ENCODE measurements at places on chromosomes 6 and 20.

DNA sequence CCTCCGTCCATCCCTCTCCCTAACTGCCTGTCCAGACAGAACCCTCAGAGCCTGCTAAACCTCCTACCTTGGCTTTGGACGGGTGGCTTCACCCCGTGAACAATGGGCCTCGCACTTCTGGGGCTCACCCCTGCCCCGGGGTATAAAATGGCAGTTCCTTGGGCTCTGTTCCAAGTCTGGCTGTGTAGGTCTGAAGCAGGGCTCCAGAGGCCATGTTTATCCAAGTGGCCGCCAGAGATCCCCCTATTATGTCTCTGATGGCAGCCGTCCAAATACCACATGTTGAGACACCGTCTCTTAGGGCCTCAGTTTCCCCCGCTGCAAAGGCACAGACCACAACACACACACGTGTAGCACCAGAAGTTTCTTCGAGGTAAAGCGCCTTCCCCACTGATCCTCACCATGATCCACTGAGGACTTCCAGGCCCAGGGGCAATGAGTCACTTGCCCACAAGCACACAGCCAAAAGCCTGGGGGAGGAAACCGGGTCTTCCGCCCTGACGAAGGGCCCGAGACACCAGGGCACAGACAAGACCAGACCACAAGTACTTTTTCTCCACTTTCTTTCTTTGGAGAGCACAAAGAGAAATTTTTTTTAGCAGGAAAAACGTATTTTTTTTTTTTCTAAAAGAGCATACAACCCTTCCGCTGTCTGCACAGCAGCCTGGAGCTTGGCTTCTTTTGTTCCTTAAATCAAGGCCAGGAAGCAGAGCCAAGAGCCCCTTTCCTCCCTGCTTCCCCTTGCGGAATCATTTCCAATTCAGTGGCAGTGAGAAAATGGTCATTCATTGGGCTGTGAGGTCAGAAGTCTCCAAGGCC is 11.8 kb downstream of the CPNE5 start:
- peak; percentile 41 for DNase-seq

- DNase-seq = no peak
Observed at GRCh38 chr6:131492932-131493573, 80.0 kb upstream of the ARG1 start.

DNA sequence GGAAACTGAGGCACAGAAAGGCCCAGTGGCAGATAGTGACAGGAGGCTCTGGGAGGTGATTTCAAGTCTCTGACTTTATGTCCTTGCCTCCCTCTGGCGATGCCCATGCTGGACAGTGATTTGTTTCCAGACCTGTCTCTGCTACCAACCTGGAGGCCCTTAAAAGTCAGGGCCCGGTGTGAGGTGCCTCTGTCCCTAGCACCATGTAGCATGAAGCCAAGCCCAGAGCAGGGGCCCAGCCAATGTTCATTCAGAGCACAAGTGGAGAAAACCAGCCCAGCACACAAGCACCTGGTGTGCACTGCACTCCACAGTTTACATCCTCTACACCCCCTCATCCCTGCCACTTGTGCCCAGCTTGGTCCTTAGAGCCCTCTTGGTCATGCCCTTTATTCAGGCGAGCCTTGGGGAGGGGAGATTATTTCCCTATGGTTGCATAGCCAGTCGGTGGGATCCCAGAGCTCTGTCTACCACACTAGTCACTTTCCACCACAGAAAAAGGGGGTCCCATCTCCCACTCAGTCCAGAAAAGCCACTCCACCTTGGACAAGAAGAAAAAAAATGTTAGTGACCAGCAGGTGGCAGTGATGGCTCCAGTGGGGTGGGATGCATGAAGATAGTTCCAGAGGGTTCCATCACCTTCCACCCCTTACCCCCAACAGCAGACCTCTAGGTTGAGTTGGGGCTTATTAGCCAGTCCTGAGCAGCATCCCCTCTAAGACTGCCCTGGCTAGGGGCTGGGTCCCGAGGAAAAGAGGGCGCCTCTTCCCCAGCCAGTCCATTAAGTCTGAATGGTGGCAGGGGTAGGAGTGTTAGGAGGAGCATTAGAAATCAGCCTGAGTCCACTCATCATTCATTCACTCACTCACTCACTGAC is 30.9 kb downstream of the KIAA1755 start:
- DNase-seq = peak; percentile 28

DNA sequence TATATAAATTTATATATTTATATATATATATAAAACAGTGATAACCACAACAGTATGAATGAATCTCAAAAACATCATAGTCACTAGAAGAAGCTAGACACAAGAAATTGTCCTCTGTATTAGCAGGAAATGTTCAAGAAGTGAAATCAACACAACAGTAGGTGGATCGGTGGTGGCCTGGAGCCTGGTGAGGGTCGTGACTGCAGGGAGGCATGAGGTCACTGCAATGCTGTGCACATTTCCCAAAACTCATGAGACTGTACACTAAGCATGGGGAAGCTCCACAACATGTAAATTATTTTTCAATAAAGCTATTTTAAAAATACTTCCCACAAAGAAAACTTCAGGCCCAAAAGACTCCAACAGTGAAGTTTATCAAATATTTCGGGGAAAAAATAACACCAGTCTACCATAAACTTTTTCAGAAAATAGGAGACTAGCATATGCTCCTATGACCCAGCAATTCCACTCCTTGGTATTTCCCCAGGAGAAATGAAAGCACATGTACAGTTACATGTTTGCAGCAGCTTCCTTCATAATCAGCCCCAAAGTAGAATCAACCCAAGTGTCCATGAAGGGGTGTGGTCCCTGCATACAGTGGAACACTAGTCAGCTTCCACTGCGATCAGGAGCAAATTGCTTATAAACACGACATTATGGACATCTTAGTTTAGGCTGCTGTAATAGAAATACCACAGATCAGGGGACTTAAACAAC is 144.2 kb downstream of the TBXT start:
- DNase-seq = no peak

DNA sequence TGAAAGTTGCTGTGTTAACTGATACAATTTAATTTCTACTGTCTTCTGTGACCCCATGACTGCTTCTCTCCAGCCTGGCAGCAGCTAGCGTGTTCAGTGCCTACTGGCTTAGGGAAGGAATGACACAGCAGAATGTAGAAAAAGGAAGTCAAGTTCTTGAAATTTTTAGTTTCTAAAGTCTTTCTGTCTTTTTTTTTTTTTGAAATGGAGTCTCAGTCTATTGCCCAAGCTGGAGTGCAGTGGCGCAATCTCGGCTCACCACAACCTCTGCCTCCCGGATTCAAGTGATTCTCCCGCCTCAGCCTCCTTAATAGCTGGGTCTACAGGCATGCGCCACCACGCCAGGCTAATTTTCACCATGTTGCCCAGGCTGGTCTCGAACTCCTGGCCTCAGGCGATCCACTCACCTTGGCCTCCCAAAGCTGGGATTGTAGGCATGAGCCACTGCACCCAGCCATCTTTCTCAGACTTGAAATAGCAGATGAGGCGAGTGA is 39.3 kb downstream of the PCNA start:
- DNase-seq = no peak

DNA sequence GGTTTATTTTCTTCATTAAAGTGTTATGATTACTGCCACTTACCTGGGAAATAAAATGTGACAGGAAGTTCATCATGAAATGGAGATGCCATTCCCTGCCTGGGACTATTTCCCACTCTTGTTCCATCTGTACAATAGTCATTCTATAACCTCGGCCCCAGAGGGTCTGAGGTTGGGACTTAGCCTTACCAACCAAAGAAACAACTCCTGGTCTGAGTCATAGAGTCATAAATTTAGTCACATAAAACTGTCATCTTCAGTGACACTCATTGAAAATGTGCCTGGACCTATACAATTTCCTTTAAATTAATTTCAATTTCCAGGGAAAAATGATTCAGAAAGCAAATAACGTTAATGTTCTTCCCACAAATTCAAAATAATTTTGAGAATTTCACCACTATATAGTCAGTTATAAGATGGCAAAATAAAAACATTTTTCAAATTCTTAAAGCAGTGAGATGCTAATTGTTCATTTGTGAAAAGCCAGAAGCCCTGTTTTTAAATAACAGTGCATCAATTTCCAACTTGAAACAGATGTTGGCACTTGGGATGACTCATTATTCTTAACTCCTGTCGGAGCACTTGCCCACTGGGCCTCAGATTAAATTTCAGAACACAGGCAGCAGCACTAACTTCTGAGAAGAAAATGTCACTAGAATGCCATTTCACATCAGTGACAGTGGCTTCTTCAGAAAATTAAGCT is 201.2 kb upstream of the SMLR1 start:
- DNase-seq = peak; percentile 32

- no peak for DNase-seq
Observed at GRCh38 chr20:17714597-17714996, 14.8 kb downstream of the BANF2 start.

- DNase-seq = no peak
Observed at GRCh38 chr6:96876886-96877545, 20.7 kb downstream of the NDUFAF4 start.

GRCh38 chr6:100466410-100467128 is 1.8 kb upstream of the SIM1 start:
- no peak for DNase-seq

- DNase-seq = no peak
Observed at GRCh38 chr6:30480536-30481156, 8.7 kb upstream of the HLA-E start.

DNA sequence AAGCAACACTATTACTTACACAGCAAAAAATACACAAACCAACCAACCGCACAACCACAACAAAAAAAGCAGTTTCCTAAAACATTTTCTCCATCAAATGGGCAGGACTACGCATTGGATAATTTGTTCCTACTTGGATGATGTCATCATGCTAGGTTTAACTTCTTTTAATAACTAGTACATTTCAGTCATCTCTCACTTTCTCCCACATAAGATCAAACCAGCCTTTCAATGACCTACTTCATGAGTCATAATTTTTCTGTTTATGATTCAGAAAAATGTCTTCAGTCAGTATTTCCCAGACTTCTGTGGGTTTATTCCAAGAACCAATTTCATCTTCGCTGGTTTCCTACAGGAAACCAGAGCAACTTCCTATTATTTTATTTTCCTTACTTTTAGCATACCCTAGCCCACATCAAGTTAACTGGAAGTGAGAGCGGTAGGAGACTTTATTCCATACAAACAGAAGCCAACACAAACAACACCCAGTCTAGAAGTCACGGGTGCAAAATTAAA is 134.2 kb downstream of the GMDS start:
- DNase-seq = no peak

DNA sequence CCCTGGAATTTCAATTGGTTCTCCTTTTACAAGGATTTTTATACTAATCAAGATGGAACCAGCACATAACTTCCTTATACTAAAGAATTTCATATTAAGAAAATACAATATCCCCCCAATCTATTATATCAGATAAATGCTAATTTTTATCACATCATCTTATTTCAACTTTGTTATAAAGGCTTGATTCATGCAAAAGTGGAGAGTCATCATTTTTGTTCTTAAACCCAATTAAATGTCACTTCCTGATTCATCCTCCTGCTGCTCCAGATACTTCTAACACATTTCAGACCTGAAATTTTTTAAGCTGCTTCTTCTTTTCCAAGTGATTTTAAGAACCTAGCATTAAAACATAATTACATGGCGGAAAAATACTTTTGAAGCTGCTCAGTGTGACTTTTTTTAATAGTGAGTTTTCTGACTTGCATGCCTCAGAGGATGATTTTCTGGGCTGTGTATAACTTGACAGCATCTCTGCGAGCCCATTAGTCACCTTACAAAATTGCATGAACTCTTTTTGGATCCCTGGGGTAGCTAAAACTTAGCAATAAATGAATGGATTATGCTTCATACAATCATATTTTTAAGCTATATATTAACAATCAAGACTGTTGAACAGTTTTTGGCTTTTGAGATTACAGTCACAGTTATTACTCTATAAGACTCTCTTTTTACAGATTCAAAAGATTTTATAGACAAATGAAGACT is 134.1 kb downstream of the ELOVL4 start:
- no peak for DNase-seq

GRCh38 chr6:84093441-84094435 is 60.2 kb downstream of the MRAP2 start:
- DNase-seq = no peak

GRCh38 chr6:95294043-95294442 is 283.3 kb upstream of the MANEA start:
- DNase-seq = no peak

GRCh38 chr6:156783958-156784357 is 6.8 kb downstream of the ARID1B start:
- DNase-seq = no peak

DNA sequence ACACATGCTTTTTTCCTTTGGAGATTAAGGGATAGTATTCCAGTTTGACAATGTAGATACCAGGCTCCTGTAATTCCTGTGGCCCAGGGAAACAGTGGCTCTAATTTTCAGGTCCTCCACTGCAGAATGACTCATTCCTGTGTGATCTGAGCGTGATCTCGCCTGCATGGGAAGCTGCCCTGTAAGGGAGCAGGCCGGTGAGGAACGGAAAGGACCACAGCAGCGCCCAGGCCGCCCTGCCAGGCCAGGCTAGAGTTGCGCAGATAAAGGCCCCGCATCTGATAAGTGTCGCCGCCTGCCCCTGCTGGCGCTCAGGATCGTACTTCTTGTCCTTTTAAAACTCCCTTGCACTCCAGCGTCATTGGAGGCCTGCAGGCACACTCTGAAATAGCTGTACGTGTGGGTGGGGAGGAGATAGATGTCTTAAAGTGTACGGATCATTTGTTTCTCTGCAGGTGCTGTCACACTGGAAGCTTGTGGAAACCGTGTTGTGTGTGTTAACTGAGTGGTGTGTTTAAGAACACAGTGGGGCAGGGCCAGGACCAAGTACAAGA is 60.7 kb downstream of the SYNJ2 start:
- DNase-seq = no peak

GRCh38 chr20:940926-941325 is 24.8 kb upstream of the ANGPT4 start:
- DNase-seq = no peak

- no peak for DNase-seq
Observed at GRCh38 chr6:3334555-3334954, 75.8 kb downstream of the PSMG4 start.

GRCh38 chr6:89110284-89110683 is 7.6 kb downstream of the SRSF12 start:
- DNase-seq = no peak

- DNase-seq = peak; percentile 76
Observed at GRCh38 chr6:16704401-16705045, 56.7 kb downstream of the ATXN1 start.

DNA sequence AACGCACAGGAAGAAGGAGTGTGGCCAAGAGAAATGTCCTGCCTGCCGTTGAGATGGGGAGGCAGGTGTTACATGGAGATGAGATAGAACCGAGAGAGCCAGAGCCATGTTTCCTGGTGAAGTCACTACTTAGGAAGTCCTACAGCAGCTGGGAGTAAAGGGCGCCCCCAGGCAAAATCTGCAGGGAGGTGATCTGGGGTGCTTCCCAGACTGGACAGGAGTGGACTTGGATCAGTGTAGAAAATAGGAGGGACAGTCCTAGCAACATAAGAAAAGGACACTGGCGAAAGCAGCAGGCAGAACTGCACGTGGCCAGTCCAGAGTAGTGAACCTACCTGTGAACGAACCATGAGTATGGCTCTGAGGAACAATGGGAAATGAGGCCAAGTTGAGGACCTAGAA is 85.3 kb downstream of the CD164 start:
- DNase-seq = no peak

Measured in stimulated activated CD8-positive, alpha-beta memory T cell treated with anti-CD3 and anti-CD28 coated beads, Interleukin-4, amount 100 ng/mL, for 48 hours (primary cell).